ENCODE measurements at places on chromosomes 3 and 15.

DNA sequence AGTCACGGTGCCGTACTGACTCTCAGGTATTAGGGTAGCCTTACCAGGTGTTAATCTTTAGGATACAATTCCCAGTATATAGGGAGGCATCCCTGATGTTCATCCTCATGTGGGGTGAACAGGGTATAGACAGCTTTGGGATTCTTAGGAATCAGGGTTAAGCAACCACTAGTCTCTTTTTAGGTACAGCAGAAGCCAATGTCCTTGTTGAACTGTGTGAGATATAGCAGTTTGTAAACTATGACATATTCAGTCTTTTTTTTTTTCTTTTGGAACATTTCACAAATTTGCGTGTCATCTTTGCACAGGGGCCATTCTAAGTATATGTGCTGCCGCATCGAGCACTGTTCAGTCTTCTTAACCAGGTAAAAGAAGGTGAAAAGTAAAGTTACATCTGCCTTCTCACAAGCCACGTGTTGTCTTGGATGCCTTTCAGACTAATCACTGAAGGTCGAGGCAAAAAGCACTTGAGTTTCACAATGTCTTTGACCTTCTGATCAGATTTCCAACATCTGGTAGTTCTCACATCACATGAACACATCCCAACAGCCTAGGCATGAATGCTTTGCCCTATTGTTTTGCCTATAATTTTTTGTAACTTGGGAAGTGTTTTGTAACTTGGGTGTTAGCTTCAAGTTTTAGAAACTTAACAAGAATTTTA lies 17.2 kb downstream of the TSEN2 start:
- no peak for DNase-seq

DNA sequence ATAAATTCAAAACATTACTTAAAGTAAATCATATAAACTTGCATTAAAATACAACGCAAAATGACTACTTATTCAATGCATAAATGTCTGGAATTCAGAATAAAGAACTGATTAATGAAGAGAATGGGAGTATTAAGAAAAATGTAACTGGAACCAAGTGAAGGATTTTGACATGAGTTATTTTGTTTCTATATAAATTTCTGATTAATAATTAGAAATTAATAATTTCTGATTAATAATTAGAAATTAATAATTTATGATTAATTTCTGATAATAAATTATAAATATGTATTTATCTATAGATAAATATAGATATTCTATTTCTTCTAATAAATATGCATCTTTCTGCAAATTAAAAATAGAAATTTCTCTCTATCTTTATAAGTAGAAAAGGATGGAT lies 160.0 kb upstream of the STRIT1 start:
- DNase-seq, result no peak

- DNase-seq, result no peak
These were observed 135.0 kb downstream of the CACNA1D start for GRCh38 chr3:53629402-53629723.

GRCh38 chr3:59374818-59375211 lies 325.0 kb upstream of the CFAP20DC start:
- no peak for DNase-seq

- no peak for DNase-seq
These were observed 14.3 kb upstream of the HPS3 start for GRCh38 chr3:149115114-149115513.

GRCh38 chr3:58082047-58082446 lies 73.8 kb downstream of the FLNB start:
- no peak for DNase-seq

GRCh38 chr3:183410280-183410679 lies 18.1 kb downstream of the MCF2L2 start:
- DNase-seq, result no peak

DNA sequence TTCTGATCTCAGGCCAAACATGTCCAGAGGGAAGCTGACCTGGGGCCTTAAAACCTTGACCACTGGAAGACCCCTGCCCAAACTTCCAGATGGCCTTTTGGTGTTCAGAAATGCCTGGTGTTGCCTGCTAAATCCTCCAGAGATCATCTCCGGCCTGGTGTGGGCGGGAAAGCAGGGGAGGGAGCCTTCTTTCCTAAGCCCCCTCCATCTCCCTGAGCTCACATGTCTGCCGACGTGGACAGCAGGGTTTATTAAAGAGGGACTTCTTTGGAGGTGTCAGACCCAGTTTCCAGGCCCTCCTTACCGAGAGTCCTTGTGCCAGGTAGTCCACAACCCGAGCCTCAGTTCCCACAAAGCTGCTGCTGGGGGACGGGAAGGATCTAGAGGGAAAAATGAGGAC lies 55.9 kb upstream of the SLC6A1 start:
- no peak for DNase-seq

GRCh38 chr3:186986406-186986805 lies 56.1 kb downstream of the ST6GAL1 start:
- DNase-seq, result no peak

GRCh38 chr3:195752066-195752465 lies 31.3 kb downstream of the MUC20 start:
- no peak for DNase-seq

DNA sequence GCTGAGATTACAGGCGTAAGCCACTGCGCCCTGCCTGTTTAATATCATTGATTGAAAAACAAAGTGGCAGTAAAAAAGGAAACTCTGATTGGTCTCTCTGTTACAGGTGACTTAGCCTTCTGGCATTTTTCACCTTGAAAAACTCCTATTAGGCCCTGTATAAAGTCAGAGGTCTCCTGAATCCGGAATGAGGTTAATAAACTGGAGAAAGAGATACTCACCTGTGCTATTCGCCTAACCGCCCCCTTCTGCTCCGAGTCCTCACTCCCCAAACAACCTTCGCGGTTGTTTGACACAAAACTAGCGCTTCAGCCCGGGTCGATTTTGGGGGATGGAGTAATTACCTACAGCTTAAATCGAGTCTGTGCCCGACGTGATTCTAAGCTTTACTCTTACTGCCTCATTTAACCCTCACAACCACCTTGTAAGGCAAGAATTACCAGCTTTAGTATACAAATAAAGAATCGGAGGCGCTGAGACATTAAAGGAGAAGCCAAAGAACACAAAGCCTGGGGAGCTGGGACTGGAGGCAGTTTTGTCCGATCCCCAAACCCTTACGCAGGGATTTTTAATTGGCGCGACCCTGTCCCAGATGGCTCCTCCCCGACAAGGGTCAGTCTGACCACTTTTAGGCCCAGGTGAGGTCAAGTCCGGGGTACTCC lies 441 bp downstream of the CEP70 start:
- no peak for DNase-seq

DNA sequence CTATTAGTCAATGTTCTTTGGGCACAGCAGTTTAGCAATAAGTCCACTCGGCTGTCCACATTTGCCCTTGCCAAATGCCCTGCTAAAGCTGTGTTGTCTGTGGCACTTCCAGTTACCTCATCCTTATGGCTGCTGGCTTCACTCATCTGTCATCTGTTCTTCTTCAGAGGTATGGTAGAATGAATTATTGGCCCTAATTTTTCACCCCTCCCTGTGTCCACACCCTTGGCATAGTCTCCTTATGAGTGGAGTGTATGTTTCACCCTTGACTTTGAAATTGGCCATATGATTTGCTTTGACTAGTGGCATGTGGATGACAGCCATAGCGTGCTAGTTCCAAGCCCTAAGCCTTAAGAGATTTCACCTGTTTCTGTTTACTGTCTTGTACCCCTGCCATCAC lies 72.1 kb upstream of the EPHB1 start:
- DNase-seq, result no peak

GRCh38 chr3:181700168-181701087 lies 11.3 kb upstream of the SOX2 start:
- no peak for DNase-seq

- no peak for DNase-seq
These were observed 7.1 kb downstream of the ELL3 start for GRCh38 chr15:43769584-43770228.

DNA sequence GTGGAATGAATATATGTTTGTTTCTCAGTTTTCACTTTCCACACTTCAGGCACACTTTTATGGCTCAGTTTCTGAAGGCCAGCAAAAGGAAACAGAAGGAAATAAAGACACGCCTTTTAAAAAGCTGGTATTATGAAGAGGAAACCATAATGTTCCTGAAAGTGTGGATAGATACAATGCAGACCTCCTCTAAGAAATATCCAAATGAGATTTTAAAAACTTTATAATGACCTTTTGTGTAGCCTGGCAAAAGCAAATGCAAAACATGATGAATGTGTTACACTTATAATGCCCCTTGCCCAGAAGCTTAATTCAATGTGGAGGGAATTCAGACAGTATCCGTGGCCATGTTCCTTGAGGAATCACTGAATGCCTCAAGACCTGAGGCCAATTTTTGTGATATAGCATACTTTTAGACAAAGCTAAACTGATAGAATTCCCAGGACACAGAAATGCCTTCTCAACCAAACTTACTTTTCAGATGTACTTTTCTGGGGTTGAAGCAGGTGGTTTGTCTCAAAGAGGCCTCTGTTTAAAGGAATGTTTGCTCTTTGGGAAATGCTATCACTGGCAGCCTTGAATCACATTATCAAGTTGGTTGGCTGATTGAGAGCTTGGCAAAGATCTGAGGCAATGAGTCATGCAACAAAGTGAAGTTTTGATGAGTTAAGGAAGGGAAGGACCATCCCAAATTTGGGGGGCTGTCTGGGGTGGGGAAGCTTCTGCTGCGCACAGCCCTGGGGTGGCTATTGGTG lies 77.1 kb upstream of the CACNA2D3 start:
- no peak for DNase-seq

GRCh38 chr15:39629371-39629770 lies 48.5 kb downstream of the THBS1 start:
- peak; percentile 83 for DNase-seq

GRCh38 chr3:129937717-129938116 lies 36.8 kb upstream of the TRH start:
- DNase-seq, result no peak

Measured in epithelial cell of prostate (primary cell).